Left kidney (tissue), 8 donors: ENCODE measurements at places on chromosomes 5 and 9.

GRCh38 chr5:132813599-132814502 lies 749 bp downstream of the SOWAHA start:
- DNase-seq = no peak

- DNase-seq = no peak
These were observed 51.7 kb downstream of the DAB2IP start for GRCh38 chr9:121703014-121703734.

DNA sequence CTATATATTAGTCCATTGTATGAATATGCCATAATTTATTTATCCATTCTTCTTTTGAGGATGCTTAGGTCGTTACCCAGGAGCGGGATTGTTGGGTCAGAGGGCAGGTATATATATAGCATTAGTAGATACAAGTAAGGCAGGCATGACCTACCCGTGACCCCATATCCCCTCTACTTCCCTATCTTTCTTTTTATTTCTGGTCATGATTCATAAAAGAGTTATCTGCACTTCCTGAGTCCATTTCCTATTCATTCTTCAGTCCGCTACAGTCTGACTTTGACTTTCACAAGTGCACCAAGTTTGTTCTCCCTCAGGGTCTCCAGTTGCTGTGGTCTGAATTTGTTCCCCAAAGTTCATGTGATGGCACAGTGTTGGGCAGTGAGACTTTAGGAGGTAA lies 6.9 kb downstream of the RHOBTB3 start:
- no peak for DNase-seq

GRCh38 chr5:103120607-103121200 lies 603 bp downstream of the PPIP5K2 start:
- DNase-seq = peak; percentile 19

DNA sequence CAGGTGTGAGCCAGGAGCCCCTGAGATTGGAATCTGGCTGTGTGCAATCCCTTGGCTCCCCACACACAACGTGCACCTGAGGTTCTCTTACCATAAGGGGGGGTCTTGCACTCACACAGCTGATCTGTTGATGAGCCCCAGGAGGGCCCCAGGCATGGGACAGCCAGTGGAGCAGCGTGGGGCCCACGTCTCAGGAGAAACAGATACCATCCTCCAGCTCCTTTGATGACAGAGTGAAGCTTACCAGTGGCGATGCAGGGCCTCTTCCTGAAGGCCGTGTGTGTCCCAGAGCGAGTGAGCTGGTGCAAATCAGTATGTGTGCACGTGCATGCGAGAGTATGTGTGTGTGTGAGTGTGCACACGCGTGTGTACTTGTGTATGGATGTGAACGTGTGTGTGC lies 287.4 kb downstream of the IRX1 start:
- DNase-seq = no peak
